ENCODE measurements at places on chromosomes 16 and 17.

DNA sequence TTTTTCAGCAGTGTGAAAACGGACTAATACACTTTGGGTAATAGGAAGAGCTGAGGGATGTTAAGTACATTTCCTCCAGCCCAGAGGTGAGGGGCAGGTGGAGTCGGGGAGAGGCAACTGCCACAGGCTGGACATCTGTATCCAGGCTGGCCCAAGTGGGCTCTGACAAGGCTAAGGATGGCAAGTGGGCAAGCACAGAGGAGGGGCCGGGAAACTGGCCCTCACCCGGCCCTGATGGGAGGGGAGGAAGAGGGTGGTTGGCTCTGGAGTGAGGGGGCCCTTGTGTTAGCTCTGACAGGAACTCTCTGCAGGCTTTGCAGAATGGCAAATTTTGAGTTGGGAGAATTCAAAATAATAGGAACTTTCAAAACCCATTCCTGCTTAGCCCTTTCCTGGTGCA lies 251.0 kb upstream of the TNRC6C start:
- DNase-seq = no peak

DNA sequence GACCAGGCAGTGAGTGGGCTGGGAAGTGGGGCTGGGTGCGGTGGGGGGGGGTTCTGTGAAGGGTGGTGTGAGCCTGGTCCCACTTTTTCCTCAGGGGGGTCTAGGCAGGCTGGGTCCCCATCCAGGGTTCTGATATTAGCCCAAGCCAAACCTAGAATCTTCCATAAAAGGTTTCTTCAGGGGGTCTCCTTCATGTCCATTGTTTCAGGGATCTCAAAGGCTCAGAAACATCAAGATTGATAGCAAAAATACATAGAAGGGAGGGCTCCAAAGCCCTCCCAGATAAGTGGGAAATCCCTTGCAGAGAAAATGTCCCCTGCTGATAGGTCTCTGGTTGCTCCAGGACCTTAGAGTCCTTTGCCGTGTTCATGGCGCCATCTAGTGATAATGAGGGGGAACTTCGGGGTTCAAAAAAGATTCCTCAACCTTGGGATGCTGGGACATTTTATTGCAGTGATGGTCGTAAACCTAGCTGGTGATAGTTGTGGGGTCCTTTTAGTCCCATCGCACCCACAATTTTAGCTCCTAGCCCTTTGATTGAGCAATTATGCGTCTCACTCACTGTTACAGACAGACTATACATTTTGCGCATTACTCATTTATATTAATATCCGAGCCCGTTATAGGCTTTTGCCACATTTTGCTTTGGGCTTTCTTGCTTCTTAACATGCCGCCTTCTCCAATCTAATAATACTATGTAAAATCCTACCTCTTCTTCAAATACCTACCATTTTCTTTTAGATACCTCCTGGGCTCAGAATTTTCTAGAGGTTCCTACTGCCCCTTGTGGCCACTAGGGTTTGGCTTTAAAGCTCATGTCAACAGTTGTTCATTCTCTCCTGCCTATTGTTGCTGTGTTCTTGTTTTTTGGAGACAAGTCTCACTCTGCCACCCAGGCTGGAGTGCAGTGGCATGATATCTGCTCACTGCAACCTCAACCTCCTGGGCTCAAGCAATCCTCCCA lies 35.1 kb downstream of the IGF2BP1 start:
- no peak for DNase-seq

DNA sequence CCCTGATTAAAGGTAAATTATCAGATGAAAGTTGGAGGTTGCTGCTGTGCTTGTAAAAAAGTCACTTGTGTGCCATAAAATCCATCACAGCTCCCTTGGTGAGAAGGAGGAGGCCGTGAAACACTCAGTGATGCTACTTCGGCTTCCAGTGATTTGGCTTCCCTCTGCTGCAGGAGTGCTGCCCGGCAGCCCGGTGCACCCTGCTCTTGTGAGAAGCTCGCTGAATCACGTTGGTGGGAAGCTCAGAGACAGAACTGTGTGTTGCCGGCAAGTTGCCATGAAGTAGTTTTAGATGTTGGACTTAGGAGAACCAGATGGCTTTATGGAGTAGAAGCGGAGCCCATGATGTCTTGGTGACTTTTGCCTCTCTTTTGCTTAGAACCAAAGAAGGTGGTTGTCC lies 33.3 kb downstream of the MSI2 start:
- DNase-seq = no peak

DNA sequence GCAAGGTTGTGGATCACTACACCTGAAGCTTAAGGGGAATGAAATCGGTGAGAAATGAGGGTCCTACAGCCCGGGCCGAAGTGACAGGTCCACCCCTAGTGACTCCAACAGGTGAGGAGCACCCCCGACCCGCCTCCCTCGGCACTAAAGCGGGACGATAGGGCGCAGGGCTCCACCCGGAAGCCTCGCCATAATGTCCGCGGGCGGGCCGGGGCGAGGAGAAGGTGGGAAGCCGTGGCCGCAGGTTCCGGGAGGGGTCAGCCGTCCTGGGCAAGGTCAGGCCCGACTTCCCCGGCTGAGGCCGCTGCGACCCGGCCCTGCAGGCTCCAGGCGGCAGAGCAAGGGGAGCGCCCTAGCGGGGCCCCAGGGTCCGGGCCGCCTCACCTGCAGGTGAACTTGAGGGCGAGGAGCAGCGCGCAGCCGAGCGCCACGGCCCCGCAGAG lies 543 bp downstream of the TXNDC11 start:
- peak; percentile 30 for DNase-seq

DNA sequence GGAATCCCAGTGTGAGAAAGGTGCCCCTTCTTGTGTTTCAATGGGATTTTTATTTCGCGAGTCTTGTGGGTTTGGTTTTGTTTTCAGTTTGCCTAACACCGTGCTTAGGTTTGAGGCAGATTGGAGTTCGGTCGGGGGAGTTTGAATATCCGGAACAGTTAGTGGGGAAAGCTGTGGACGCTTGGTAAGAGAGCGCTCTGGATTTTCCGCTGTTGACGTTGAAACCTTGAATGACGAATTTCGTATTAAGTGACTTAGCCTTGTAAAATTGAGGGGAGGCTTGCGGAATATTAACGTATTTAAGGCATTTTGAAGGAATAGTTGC lies 567 bp downstream of the UBB start:
- no peak for DNase-seq

GRCh38 chr17:83046448-83047181 lies 32.8 kb upstream of the METRNL start:
- DNase-seq = no peak

GRCh38 chr16:85395207-85395912 lies 217.8 kb upstream of the GSE1 start:
- DNase-seq = no peak

DNA sequence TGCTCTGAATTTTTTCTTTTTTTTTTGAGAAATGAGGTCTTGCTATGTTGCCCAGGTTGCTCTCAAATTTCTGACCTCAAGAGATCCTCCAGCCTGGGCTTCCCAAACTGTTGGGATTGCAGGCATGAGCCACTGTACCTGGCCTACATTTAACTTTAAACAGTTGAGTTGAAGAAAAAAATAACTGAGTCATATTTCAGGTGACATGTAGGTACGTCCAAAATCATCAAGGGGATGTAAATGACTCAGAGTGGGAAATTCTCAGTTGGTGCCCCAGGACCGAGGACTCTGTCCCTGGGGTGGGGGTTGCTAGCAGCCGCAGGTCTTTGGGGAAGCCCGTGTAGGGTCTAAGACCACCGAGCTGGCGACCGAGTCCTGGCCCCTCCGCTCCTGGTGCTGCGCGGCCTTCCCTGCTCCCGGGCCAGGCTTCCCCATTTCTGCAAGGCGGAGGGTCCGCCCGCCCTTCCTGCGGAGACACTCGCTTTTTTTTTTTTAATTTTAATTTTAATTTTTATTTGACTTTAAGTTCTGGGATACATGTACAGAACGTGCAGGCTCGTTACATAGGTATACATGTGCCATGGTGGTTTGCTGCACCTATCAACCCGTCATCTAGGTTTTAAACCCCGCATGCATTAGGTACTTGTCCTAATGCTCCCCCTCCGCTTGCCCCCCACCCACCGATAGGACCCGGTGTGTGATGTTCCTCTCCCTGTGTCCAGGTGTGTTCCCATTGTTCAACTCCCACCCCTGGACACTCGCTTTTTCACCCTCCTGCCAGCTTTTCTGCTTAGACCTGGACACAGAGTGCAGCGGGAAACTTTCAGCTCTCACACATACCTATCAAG lies 12.7 kb upstream of the N4BP1 start:
- DNase-seq = no peak

DNA sequence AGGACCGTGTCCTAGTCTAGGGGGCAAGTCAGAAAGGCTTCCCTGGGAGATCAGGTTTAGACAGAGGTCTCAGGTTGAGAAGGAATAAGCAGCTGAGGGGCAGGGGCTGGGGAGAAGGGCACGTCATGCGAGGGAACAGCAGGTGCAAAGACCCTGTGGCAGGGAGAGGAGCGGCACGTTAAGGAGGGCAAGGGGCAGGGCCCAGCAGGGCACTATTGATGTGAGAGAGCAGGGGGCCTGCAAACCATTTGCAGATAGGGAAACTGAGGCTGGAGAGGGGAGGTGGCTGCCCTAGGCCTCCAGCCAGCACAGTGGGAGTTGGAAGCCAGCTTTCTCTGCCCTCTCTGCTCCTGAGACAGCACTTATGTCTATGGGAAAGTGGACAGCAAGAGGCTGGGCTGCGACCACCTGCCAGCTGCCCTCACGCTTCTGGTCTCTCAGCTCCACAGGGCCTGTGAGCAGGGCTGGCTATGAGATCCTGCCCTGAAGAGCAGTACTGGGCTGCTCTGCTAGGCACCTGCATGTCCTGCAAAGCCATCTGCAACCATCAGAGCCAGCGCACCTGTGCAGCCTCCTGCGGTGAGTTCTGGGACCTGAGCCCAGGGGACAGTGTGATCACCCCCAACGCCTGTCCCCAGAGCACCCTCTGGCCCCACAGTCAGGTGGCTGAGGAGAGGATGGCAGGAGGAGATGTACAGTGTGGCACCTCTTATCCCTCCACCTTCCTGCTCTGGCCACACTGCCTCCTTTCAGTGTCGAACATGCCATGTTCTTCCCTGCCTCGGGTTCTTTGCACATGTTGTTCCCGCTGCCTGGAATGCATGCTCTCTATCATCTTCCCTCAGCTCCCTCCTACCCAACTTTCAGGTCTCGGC lies 61.5 kb downstream of the USP22 start:
- no peak for DNase-seq

- no peak for DNase-seq
Measured at GRCh38 chr16:81238296-81239011, at the start of gene BCO1. TSS of gene BCO1 (plus strand) at chr16:81238689. CDS start at chr16:81238909, 220 bp downstream.

DNA sequence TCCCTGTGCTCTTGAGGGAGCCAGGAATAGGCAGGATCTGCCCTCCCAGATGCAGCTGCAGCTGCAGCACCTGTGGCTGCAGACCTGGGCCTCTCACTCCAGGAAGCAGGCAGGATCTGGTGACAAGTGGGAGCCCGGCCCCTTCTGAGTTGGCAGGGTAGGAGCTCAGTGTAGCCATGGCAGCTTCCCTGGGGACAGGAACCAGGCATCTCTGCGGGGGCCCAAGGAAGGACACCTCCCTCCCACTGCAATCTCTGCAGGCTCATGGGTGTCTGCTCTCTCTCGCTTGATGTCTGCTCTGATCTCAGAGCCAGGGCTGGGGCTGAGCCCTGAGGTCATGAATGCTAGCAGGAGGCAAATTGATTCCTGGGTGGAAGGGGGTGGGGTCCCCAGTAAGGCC lies 592.5 kb upstream of the CA10 start:
- DNase-seq = no peak

DNA sequence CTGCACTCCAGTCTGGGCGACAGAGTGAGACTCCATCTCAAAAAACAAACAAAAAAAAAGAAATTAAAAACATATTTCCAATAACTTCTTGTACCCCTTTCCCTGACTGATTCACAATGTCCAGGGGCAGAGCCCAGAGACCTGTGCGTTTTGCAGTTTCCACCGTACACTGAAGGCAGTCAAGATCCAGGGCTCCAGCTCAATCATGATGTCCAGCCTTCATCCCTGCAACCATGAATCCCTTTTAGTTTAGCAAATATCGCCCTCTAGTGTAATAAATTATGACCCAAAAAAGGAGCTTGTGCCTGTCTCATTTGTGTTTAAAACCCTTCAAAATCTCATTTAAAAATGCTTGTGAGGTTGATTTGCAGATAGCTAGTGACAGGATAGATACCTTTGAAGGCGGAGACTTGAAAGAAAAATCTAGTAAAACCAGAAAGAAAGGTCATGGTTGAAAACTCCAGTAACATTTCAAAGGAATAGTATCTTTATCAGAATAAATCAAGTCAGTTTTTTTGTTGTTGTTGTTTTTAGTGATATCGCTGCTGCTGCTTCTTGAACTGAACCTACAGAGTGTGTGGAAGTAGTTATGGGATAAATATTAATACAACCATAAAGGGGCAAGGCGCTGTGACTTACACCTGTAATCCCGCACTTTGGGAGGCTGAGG lies 3.7 kb upstream of the ERN1 start:
- DNase-seq = no peak

DNA sequence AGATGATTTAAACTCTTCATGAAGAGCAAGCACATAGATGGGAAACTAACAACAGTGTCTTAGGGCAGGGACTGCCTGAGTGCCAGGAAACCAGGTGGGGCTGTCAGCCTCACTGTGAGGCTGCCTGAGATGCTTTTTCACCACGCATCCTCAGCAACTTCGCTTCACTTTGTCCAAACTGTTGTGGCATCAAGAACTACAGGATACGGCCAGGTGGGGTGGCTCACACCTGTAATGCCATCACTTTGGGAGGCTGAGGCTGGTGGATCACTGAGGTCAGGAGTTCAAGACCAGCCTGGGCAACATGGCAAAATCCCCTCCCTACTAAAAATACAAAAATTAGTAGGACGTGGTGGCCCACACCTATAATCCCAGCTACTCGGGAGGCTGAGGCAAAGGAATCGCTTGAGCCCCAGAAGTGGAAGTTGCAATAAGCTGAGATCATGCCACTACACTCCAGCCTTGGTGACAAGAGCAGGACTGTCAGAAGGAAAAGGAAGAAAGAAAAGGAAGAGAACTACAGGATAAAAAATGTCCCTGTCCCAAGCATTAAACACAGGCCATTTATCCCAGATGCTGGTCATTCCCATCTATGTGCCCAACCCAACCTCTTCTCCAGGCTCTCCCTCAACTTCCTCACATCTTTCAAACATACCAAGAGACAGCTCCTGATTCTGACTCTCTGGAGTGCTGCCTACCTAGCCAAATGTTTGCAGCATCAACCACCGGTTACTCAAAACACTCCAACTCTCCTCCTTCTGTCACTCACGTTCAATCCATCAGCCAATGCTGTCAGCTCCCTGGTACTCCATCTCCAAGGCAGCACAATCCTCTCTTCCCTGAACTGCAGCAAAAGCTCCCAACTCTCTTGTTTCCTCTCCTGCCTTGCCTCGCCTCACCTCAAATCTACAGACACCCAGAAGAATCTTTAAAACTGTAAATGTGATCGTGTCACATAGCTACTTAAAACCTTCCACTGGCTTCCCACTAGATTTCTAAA lies 1.6 kb downstream of the EIF4A3 start:
- DNase-seq = no peak

- peak; percentile 71 for DNase-seq
Measured at GRCh38 chr16:65745-66144, 6.7 kb downstream of the RHBDF1 start.

- no peak for DNase-seq
Measured at GRCh38 chr17:83125515-83126274, 46.3 kb downstream of the METRNL start.

GRCh38 chr17:36641877-36642845 lies 40.8 kb downstream of the MRM1 start:
- no peak for DNase-seq

- DNase-seq = no peak
Measured at GRCh38 chr17:74878658-74879057, 5.9 kb upstream of the FDXR start.

Data from activated T-helper 1 cell treated with Interleukin-2 at 50 U/mL for 16 hours (primary cell).